ENCODE measurements at places on chromosomes 16 and 17.

GRCh38 chr17:58706351-58707140, 14.1 kb downstream of the RAD51C start:
- no peak for DNase-seq

DNA sequence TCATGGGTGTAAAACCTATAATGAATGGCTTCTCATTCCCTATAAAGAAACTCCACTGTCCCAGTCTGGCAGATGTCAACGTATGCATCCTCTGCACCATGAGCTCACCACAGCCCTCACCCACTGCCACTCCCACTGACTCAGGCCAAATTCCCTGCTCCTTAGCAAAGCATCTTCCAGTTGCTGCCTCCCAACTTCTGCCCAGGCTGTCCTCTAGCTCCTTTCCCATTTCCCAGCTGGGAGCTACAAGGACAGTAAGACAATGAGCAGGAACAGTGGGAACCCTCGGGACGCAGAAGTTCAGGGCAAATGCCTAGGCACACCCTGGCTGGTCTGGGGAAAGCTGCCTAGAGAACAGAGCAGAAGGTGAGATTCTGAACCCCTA, 9.1 kb upstream of the THAP11 start:
- DNase-seq: peak; percentile 89

DNA sequence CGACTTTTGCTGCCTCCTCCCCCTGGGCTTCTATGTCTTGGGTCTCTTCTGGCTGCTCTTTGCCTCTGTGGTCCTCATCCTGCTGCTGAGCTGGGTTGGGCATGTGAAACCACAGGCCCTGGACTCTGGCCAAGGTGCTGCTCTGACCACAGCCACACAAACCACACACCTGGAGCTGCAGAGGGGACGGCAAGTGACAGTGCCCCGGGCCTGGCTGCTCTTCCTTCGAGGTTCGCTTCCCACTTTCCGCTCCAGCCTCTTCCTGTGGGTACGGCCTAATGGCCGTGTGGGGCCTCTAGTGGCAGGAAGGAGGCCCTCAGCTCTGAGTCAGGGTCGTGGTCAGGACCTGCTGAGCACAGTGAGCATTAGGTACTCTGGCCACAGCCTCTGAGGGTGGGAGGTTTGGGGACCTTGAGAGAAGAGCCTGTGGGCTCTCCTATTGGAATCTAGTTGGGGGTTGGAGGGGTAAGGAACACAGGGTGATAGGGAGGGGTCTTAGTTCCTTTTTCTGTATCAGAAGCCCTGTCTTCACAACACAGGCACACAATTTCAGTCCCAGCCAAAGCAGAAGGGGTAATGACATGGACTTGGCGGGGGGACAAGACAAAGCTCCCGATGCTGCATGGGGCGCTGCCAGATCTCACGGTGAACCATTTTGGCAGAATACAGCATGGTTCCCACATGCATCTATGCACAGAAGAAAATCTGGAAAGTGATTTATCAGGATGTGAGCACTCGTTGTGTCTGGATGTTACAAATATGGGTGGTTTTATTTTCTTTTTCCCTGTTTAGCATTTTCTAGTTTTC, 2.3 kb downstream of the GP1BA start:
- peak; percentile 70 for DNase-seq

DNA sequence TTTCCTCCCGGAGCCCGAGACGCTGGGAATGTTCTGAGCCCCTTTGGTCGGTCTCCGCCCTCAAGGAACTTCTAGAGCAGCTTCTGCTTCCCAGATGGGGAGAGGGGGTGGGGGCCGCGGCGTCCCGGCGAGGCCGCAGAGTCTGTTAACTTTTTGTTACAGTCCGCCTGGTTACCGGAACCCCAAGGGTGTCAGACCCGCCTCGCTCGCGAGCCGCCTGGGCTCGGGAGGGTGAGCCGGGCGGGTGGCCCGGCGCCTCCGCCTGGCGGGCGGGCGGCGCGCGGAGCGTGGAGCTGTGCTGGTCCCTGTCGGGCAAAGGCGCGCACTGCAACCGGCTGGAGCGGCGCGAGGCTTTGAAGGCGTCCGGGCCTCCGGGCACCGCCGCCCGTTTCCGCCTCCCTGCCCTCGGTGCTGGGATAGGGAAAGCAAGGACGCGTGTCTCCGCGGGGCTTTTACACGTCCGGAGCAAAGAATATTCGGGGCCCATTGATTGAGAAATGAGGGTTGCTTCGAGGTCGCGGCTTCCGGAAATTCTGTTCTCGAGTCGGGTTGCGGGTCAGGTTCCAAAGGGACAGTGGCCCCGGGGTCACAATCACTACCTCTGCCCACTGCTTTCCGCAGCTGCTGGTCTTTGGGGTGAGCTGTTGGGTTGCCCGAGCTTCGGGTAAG, 1.7 kb downstream of the HS3ST3B1 start:
- DNase-seq: peak; percentile 84

GRCh38 chr17:13365331-13365730, 236.4 kb downstream of the HS3ST3A1 start:
- DNase-seq: no peak

DNA sequence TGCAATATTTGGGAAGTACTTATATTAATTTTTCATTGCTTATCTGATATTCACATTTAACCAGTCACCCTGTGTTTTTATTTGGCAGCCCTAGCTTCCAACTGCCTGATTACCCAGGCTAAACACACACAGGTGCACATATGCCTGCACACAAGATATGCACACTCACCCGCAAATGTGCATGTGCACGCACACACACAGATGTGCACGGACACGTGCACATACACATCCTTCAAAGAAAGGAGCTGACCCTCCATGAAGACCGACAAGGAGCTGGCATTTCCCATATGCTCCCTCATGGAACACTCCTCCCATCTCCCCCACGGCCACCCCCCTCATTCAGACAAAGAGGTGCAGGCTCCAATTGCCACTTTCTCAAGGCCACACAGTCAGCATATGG, 242.2 kb downstream of the ENGASE start:
- DNase-seq: no peak
